Bladder microvascular endothelial cell (primary cell): ENCODE measurements at places on chromosomes 1 and 21. TPM values are rescaled to one million over a fixed set of nuclear protein-coding genes. Genes with fewer than 3 reads are reported as not detected.

The FAM167B gene
- 7.8 and 23.5 TPM in 2 replicates for total RNA-seq

The SLC5A9 gene
- total RNA-seq = not detected in 2 replicates

The LEFTY1 gene
- total RNA-seq = not detected in 2 replicates

The KLHL21 gene
- total RNA-seq = 16.2 and 23.7 TPM in 2 replicates

The LY9 gene
- total RNA-seq = not detected in 2 replicates

The SOX13 gene
- total RNA-seq = 11.2 and 25.6 TPM in 2 replicates

The SYT14 gene
- total RNA-seq = 0.32 and 1.1 TPM in 2 replicates

The PIK3C2B gene
- total RNA-seq = 16.5 and 30.3 TPM in 2 replicates

The MEGF6 gene
- 30.8 and 274 TPM in 2 replicates for total RNA-seq

The KRTAP23-1 gene
- not detected in 2 replicates for total RNA-seq

The SELP gene
- total RNA-seq = 1.5 and 2.8 TPM in 2 replicates

The HMCN1 gene
- total RNA-seq = 1.6 and 16.7 TPM in 2 replicates

The LIN28A gene
- total RNA-seq = not detected in 2 replicates

The HSD3B1 gene
- total RNA-seq = not detected in 2 replicates
